ENCODE measurements at places on chromosomes 4 and X.

- no peak for DNase-seq
Measured at GRCh38 chrX:2159861-2160260, 340.9 kb downstream of the DHRSX start.

GRCh38 chr4:101037249-101037648, 310.1 kb downstream of the PPP3CA start:
- peak; percentile 13 for DNase-seq

DNA sequence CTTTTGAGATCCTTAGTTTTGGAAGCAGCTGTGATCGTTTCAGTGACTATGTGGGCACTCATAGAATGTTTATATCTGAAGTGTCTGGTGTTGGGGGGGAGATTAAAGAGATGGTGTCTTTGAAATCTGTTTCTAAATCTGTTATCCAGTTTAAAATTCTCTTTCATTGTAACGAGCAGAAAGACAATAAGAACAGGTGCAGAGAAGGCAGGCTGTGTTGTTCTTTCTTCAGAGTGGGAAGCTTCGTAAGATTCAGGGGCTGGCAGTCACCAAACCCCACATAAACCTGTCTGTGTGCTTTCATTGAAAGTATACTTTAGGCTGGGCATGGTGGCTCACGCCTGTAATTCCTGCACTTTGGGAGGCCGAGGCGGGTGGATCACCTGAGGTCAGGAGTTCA, 16.3 kb upstream of the DHRSX start:
- no peak for DNase-seq

GRCh38 chr4:76270244-76271175, 19.0 kb downstream of the FAM47E start:
- no peak for DNase-seq

- no peak for DNase-seq
Measured at GRCh38 chr4:165106518-165106917, 6.1 kb downstream of the TMEM192 start.

GRCh38 chrX:39574178-39574577, 523.6 kb downstream of the BCOR start:
- no peak for DNase-seq

GRCh38 chrX:11665168-11666111, at the start of gene ARHGAP6:
ARHGAP6 (minus strand) TSS chrX:11665920; CDS start chrX:11664828, 1,092 bp downstream.
- DNase-seq = peak; percentile 53

DNA sequence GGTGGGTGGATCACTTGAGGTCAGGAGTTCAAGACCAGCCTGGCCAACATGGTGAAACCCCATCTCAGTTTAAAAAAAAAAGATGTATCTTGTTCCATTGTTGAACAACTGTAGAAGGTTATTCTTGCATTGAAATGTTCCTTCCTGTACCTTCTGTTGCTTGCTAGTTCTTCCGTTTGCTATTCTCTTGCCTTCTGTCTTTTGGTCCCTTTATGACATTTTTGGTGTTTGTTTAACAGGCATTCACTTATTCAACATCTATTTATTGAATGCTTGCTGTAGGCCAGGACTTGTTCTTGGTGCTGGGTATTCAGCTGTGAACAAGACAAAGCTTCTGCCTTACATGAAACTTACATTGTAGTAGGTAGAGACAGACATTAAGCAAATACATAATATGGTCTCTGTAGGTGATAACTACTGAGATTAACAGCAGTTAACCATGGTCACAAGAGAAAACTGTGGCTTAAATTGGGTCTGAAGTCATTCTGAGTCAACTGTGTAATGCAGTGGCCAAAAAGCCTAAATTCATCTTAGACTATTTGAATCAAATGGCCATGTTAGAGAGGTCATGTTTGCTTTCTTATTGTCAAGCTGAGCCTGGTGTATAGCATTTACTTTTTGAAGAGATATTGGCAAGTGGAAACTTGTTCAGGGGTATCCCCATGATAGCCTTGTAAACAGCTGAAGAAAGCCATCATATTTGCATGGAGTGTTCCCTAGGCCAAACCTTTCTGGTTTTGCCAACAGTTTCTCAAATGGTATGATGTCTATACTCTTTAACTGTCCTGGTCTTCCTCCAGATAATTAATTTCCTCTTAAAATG, 35.6 kb downstream of the GAB1 start:
- no peak for DNase-seq

GRCh38 chrX:115642311-115642710, 81.3 kb downstream of the PLS3 start:
- DNase-seq = no peak

- no peak for DNase-seq
Measured at GRCh38 chrX:109926743-109927662, 75.9 kb upstream of the TMEM164 start.

DNA sequence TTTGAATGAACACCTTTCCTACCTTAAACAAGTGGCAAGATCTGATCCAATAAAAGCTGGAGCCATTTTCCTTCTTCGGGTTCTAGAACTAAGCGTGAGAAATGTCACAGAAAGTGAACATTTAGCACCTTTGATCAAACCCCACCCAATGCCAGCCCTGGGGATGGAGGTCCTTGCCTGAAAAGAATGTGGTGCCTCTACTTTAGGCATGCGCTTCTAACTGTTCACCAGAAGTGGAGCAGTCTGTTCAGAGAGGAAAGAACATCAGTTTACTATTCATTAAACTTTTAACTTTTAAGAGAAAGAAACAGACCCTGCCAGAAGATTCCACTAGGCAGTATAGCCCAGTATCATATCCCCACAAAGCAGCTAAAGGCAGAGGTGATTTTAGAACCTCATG, 75.9 kb downstream of the INTS12 start:
- no peak for DNase-seq

DNA sequence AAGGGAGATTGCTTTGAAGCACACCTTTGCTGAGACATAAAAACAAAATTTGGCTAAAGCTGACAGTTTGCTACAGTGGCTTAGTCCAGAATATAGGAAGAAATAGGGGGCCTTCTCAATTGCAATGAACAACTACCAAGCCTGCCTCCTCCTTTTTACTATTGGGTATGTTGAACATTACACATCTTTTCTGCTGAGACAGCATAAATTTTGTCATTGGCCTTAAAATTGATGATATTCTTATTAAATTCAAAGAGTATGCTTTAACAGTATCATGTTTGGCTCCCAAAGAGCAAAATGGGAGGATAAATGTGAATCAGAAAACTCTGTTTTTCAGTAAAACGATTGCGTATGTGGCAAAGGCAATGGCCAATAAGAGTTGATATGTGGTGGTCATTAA, 721.9 kb upstream of the IGFBP7 start:
- DNase-seq = no peak

DNA sequence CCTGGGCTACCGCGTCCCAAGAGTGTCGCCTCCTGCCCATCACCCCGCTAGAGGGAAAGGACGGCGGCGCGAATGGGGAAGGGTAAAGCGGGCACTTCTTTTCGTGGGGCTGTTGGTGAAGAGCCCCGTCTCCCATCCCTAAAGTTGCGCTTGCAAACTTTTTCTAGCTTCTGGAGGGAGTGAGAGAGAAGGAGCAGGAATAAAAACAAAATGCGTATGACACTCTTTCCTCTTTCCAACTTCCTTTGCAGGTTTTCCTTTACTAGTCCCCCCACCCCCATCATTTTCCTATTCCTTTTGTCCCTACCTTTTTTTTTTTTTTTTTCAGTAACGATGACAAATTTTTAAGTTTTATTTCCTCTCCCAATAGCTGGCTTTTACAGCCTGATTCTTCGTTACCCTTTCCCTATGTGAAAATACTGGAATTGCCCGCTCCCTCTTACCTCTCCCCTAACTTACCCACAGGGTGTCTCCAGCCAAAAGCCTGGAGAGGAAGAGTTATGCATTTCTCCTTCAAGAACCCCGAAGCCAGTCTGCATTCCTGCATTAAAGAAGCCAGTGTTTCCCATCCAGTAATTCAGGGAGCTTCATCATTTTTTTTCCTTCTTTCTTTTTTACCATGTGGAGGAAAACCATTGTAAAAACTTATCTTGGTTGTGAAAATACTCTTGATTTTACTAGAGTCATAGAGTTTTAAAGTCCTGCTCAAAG, 613 bp upstream of the ARSJ start:
- DNase-seq = peak; percentile 70

DNA sequence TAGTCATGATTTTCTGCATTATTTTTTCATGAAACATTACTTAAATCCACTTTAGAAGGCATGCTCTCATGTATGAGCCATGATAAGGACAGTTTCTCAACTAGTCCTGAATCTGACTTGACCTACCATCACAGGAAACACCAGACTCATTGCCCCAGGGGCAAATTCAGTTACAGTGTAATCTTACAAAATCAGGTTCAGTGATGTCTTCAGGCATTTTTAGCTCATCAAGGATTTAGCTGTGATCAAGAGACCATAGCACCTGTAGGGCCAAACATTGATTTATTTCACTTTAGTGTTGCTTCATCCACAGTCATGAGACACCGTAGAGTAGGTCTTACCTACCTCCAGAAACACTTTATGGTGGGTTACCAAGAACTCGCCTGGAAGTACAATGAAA, 3.1 kb upstream of the TASL start:
- DNase-seq = no peak

DNA sequence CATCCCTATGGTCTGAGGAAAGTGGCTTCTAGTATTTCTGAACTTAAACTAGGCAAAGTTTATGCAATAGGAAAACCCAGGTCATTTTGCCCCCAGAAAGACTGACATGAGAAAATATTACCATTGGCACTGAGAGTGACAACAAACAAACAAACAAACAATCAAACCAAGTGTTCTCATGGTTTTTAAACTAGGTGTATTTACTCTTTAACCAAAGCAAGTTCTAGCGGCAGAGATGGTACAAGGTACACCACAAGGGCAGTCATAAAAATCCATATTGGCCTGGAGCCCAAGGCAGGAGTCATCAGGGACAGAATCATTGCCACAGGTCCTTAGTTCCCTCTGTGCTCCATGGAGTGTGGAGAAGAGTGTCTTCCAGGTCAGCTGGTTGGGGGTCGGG, 26.0 kb upstream of the ENPEP start:
- DNase-seq = no peak

DNA sequence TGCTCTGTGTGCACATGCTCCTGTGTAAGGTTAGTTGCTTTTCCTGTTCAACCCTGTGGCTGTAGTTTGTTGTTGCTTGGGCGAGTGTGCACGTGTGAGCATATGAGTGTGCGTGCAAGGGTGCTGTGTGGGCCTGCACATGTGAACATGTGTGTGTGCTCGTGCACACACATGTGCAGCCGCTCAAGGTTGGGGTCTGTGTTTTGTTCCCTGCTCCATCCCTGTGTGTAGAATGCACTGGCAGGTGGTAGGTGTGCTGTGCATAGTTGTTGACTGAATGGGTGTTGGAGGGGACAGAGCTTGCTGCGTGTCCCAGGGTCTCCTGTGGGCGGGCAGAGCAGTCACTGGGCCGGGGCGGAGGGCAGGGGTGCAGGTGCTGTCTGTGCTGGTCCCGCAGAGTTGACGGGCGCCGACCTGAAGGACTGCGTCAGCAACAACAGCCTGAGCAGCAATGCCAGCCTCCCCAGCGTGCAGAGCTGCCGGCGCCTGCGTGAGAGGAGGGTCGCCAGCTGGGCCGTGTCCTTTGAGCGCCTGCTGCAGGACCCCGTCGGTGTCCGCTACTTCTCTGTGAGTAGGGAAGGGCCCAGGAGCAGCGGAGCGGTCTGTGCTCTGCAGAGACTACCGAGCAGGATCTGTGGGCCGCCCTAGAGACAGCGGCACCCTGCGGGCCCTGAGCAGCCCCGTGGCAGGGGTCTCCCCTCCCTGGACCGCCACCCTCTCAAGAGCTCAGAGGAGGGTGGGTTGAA, 27.9 kb upstream of the HGFAC start:
- no peak for DNase-seq

DNA sequence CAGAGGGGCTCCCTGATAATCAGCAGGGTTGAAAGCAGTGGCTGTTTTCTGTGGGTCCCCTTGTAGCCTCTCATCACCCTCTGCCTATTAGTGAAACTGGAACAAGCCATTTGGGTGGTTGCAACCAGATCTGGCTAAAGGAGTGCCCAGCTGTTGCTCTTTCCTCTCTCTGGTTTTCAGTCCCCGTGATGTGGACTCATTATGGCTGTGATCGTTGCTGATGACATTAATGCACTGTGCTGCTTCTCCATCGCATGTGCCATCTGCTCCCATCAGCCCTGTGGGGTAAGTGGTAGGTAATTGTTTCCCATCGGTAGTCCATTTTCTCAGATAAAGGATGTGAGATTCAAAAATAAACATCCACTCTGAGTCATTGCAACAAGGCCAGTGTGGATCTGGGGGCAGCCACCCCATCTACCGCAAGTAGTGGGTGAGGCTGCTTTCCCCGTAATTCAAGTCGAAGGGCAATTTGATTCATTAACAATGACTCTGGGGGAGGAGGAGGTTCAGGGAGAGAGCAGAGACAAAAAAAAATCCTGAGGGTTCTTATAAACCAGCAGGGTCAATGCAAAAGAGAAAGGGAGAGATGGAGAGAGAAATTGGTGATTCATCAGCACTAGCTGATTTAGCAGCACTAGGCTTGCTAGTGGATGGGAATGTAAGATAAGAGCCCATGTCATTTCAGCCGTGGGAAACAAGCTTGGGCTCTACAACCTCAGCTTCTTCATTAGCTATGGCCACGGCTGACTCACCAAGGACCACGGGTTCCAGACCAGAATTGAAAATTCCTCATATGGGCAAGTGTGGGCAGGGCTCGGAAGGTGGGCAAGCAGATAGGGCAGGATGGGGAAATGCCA, 357.8 kb downstream of the MID1IP1 start:
- DNase-seq = peak; percentile 82

- peak; percentile 35 for DNase-seq
Measured at GRCh38 chr4:30943356-30943755, 223.2 kb downstream of the PCDH7 start.

- no peak for DNase-seq
Measured at GRCh38 chr4:3521621-3522325, 10.4 kb downstream of the LRPAP1 start.

GRCh38 chr4:94939791-94940519, 182.2 kb downstream of the BMPR1B start:
- peak; percentile 18 for DNase-seq

DNA sequence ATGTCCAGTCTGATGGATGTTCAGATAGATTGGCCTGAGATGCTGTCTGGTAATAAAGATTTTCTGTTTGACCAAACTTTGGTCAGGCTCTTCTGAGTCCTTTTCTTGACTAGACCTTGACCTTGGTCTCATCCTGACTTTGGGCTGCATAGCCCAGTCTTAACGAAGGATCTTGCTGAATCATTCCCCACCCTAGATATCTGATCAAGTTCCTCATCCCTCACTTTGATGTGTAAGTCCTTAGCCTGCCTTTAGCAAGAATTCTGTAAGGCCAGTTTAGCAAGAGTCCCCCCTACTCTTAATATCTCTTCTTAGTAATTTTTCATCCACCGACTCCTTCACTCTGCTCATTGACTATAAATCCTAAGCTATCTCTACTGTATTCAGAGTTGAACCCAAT, 244.4 kb upstream of the JADE1 start:
- DNase-seq = no peak

GRCh38 chr4:99300934-99301333, 10.1 kb upstream of the ADH1A start:
- peak; percentile 90 for DNase-seq
